ENCODE measurements at places on chromosomes 11 and 22.
A peak's percentile ranks its signal among the peaks of the same experiment; 100 is the strongest.

DNA sequence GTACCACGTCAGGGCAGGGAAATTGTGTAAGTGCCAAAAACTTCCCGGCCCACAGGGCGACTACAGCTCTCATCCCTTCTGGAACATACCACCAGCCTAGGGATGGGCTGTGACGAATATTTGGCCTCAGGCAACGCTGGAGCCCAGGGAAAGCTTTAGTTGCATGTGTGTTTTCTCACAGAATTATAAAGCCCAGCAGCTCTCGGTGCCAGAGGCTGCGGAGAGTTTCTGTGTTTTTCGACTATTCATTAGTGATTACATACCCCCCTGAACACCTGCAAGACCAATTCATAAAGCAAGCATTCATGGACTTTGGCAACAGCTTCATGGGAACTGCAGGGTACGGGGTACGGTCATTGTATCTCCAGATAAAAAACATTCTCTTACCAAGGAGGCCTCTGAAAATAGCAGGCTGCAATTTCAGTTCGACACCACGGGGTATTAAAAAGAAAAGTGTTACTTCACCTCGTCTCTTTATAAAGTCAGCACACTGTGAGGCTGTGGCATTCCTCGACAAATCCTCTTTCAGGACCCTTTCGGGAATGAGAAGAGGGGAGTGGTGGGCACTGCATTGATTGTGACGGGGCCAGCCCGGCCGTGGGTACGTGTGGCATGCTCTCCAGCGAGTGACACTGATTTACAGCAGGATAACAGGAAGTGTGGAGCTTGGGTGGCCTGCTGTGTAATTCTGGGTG is 243.6 kb upstream of the SORL1-AS1 start:
- DNase-seq: no peak

DNA sequence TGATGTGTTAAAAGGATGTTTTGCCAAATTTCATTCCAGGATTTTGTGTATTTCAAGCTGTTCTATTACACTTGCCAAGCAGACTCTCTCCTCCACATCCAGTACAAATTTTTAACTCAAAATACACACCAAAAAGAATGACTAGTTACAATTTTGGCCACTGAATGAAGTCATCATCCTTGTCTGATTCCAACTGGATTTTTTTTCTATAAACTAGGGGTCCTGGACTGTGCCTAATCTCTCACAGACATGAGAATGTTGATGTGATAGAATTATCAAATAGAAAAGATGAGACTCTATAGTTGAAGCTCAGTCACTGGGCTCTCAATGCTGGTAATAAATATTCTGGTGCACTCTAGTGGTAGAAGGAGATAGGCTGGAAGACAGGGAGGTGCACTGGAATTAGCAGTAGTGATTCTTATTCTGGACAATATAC is 85.8 kb downstream of the FANCF start:
- no peak for DNase-seq

- DNase-seq: no peak
These were observed 90.7 kb downstream of the ETS1 start for GRCh38 chr11:128496692-128497060.

- DNase-seq: no peak
These were observed 2.2 kb downstream of the NEFH start for GRCh38 chr22:29482253-29482652.

- DNase-seq: no peak
These were observed 1376.0 kb downstream of the TBC1D22A start for GRCh38 chr22:48138427-48138826.

GRCh38 chr11:71563406-71563805 is 2.0 kb upstream of the KRTAP5-10 start:
- peak; percentile 80 for DNase-seq

DNA sequence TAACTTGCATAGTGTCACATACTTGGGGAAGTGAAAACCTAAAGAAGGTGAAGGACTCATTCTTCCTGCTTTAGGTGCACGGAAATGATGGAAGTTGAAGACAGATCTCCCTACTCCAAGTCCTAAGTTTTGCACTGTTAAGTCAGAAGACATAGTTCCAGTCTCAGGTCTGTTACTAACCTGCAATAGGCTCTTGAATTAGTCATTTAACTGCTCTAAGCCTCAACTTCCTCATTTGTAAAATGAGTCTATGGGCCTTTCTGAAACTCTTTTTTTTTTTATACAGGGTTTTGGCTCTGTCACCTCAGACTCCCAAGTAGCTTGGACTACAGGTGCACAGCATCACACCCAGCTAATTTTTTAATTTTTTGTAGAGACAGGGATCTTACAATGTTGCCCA is 30.8 kb upstream of the POU2AF1 start:
- DNase-seq: no peak

DNA sequence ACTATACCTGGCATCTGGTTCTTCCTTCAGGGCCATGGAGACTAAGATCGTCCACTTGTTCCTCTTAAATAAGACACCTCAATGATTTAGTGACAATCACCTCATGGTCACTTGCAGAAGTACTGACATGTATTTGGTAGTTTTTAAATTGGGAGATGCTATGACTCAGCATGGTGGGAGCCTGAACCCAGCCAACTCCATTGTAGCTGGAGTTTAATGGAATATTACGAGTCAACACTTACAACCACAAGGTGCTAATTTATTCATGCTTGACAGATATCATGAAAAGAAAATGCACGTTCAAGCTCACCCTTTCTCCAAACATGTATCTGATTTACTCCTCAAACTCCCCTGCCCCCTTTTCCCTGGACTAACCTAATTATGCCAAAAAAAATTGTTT is 16.6 kb upstream of the APOL3 start:
- no peak for DNase-seq

DNA sequence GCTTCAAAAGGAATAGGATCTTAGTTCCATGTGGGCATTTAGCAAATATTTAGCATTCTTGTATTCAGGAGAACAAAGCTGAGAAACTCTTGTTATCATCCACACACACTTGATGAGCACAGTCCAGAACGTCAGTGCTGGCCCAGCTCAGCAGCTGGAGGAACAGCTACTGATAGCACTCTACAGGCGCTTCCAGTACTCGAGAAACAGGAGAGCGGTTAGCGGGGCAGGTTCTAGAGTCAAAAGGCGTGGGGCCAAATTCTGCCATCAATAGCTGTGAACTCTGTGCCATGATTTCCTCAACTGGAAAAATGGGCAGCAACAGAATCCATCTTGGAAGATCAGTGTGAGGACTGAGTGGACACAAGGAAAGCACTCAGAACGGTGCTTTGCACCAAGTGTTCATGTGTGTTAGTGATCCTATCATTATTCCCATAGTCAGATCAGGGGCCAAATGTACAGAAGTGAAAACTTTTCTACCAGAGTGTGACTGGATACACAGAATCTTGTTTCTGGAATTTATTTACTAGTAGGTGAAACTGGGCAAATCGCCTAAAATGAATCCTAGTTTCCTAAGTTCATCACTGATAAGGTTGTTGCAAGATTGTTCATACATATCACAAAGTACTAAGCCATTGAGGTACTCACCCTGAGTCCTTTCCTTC is 3.2 kb downstream of the JOSD1 start:
- no peak for DNase-seq

DNA sequence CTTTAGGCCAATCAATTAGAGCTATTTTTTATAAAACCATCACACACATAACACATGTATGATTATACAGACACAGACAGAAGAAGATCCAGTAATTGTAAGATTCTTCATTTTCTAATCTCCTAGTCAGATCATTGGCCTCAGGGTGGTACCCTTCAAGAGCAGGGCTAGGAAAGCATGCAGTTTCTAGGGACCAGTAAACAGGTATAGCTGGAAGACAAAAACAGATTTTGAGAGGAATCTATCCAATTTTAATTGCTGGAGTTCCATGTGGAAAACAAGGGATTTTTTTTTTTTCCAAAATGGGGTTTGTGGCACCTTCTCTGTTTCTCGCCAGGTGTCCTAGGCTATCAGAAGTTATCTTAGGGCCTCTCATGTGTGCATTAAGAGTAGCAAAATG is 29.6 kb downstream of the METTL15 start:
- no peak for DNase-seq

GRCh38 chr22:28608546-28608945 is 71.1 kb downstream of the TTC28 start:
- no peak for DNase-seq
